ENCODE measurements at places on chromosomes 7 and 10. TPM values are rescaled to one million over a fixed set of nuclear protein-coding genes. Genes with fewer than 3 reads are reported as not detected.

Gene LRIT1
- total RNA-seq, result not detected

Gene TNKS2
- 41.4 TPM for total RNA-seq

Gene MMP21
- not detected for total RNA-seq

Gene PRKG1
- 18.3 TPM for total RNA-seq

Gene WEE2
- total RNA-seq, result not detected

Gene MARCHF5
- 20.8 TPM for total RNA-seq

Gene ARHGEF35
- total RNA-seq, result not detected

Gene IGFBP3
- total RNA-seq, result 272 TPM

Gene ARL5B
- total RNA-seq, result 12.0 TPM

Gene CCL24
- total RNA-seq, result not detected

Gene TRIM73
- 0.18 TPM for total RNA-seq

DNA sequence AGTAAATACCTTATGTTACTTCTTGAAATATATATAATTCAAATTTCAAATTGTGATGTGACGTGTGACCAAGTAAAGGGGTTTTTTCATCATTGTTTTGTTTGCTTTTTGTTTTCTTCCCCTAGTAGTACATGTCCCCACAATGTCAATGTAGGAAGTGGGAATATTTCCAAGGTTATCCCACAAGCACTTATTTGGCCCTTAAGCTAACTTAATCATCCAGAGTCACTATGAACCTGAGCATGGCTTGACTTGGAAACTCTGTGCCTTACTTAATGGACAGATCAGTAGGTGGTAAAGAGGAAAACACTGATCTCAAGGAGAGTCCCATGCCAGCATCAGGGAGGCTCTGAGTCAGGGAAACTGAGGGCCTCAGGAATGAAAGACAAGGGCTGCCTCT, 569.3 kb upstream of the IGFBP3 start:
- no peak overlapping the region for H3K4me3 ChIP-seq
- no peak overlapping the region for H3K27ac ChIP-seq
- no peaks in the 10 kb centered on the region for H3K36me3 ChIP-seq
- no peaks in the 10 kb centered on the region for H3K27me3 ChIP-seq
- H3K4me1 ChIP-seq, result peaks cover 9% of the 10 kb centered on the region

DNA sequence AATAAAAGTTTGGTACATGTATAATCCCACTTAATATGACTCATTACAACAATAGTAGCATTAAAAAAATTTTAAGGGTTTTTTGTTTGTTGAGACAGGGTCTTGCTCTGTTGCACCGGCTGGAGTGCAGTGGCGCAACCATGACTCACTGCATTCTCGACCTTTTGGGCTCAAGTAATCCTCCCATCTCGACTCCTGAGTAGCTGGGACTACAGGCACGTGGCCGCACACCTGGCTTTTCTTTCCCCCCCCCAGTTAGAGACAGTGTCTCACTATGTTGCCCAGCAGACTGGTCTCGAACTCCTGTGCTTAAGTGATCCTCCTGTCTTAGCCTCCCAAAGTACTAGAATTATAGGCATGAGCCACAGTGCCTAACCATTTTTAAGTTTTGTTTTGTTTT, 40.7 kb downstream of the KMT2C start:
- DNase-seq, result peak; percentile 82
- no peak overlapping the region for H3K27ac ChIP-seq
- no peak overlapping the region for H3K4me3 ChIP-seq
- H3K27me3 ChIP-seq, result no peaks in the 10 kb centered on the region

GRCh38 chr7:64686493-64687184, 20.7 kb downstream of the ZNF107 start:
- no peak overlapping the region for H3K4me3 ChIP-seq
- no peaks in the 10 kb centered on the region for H3K4me1 ChIP-seq
- H3K27ac ChIP-seq, result no peak overlapping the region

DNA sequence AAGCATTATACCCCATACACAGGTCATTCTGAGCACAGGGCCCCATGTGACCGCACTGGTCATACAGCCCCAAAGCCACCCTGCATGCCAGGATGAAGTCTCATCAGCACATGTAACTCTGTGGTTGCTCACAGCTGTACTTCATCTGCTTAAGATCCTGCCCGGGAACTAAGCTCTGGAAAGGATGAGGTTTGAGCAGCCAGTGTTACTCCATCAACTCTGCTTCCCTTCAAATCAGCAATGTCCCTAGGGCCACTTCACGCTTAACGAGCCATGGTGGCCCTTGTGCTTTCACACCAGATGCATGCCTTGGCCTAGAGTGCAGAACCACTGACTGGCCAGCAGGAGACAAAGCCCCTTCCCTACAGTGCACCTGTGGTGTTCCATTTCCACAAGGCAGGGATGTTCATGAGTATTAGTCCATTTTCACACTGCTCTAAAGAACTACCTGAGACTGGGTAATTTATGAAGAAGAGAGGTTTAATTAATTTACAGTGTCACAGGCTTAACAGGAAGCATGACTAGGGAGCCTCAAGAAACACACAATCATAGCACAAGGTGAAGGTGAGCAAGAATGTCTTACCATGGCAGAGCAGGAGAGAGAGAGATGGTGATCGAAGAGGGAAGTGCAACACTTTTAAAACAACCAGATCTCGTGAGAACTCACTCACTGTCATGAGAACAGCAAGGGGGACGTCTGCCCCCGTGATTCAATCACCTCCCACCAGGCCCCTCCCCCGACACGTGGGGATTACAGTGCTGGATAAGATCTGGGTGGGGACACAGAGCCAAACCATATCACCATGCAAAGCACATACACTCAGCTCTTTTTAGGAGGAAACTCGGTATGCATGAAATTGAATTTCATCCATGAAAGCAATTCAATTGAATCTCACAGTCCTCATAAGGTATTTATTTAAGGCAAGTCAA, 149.0 kb upstream of the CDCA7L start:
- no peak overlapping the region for H3K27ac ChIP-seq
- peaks cover 4% of the 10 kb centered on the region for H3K27me3 ChIP-seq
- H3K36me3 ChIP-seq, result no peaks in the 10 kb centered on the region
- DNase-seq, result peak; percentile 10
- no peaks in the 10 kb centered on the region for H3K4me1 ChIP-seq
- no peak overlapping the region for H3K4me3 ChIP-seq

DNA sequence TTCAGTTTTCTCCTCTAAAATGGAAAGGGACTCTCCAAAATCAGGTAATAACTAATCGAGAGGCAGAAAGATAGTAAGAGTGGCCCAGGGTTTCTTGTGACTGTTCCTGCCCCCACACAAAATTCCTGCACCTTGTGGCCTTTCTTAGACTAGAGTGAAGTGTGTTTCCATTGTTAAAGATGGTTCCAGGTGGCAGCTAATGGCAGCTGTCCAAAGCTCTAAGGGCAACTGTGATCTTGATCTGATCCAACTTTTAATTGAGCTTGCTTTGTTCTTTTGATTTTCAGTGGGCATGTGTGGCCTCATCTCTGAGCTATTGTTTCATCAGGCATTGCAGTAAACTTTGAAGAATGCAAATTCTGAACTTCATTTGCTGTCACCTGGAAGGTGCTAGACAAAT, 19.4 kb downstream of the ACSL5 start:
- H3K27me3 ChIP-seq, result peaks cover 5% of the 10 kb centered on the region
- DNase-seq, result no peak
- H3K36me3 ChIP-seq, result no peaks in the 10 kb centered on the region
- H3K27ac ChIP-seq, result no peak overlapping the region
- H3K4me1 ChIP-seq, result peaks cover 7% of the 10 kb centered on the region

DNA sequence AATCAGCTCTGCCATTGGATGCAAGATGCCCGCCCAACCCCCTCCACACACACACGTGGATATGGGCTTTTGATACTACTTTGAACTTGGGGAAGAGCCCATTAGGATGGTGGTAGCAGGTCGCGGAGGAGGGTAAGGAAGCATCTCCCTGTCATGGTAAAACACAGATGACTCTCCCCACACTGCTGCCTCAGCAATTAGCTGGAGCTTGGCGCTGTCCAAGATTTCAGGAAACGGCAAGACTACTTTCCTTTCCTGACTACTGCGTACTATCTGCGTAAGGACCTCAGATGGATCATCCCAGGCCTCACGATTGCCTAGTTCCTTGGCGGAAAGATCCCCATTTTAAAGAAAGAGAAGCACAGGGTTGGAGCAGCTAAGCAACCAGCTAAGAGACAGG, 134.3 kb downstream of the C10orf90 start:
- H3K4me1 ChIP-seq, result no peaks in the 10 kb centered on the region
- H3K27ac ChIP-seq, result no peak overlapping the region
- no peaks in the 10 kb centered on the region for H3K36me3 ChIP-seq
- DNase-seq, result peak; percentile 5
- H3K4me3 ChIP-seq, result no peak overlapping the region

DNA sequence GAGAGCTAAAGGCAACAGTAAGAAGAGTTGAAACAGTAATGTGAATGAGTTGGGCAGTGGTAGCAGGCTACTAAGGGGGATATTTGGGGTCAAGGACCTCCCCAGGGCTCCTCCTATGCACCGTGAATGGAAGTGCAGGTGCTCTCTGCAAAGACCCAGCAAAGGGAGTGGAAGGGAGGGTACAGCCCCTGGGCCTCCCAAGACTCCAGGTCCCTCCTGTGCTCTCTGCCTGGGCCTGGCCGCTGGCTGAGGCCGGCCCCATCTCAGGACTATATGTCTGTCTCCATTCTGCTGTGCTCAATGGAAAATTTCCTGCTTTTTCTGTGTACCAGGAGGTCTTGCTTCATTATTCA, 372.1 kb upstream of the MKI67 start:
- H3K27me3 ChIP-seq, result no peaks in the 10 kb centered on the region
- no peaks in the 10 kb centered on the region for H3K4me1 ChIP-seq
- no peak overlapping the region for H3K4me3 ChIP-seq

DNA sequence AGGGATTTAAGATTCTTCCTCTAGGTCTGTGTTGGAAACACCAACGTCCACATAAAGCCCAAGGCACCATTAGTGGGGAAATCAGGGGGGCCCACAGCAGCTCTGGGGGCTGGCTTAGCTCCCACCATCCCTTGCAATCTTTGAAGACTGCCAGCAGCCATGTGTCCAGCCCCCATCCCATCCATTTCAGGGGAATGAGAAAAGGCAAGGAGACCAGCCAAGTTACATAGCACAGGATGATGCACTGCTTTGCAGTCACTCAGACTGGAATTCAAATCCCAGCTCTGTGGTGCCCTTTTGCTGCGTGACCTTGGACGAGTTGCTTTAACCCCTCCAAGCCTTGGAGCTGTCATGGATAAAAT, 108.9 kb upstream of the ZMIZ1 start:
- no peaks in the 10 kb centered on the region for H3K36me3 ChIP-seq
- no peak overlapping the region for H3K4me3 ChIP-seq
- no peaks in the 10 kb centered on the region for H3K27me3 ChIP-seq
- no peak overlapping the region for H3K27ac ChIP-seq

DNA sequence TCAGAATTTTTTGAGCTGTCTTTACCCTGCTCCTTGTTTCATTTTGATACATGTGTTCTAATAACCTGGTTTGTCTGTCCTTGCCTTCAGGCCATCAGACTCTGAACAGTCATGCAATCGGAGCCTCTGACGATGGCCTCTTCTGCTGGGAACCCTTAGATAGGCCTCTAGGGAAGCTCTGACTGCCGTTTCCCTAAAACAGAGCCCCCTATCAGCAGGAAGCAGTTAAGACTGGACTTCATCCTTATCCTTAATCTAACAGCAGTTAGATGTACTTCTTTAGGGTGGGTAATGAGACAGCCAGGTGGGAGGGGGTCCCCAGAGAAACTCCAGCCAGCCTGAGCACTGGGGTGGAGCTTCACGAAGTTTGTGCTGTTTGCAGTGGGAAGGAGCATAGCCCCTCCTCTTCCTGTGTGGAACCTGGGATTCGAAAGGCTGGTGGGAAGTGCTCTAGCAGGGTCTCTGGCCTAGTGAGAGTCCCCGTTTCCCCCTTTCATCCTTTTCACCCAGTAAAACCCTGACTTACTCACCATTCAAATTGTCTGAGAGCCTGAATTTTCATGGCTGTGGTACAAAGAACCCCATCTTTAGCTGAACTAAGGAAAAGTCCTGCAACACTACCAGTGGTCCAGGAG, 28.4 kb upstream of the SORCS3 start:
- no peaks in the 10 kb centered on the region for H3K27me3 ChIP-seq
- no peaks in the 10 kb centered on the region for H3K36me3 ChIP-seq
- no peak overlapping the region for H3K4me3 ChIP-seq
- H3K27ac ChIP-seq, result no peak overlapping the region
- H3K4me1 ChIP-seq, result no peaks in the 10 kb centered on the region
- no peak for DNase-seq

GRCh38 chr7:26556061-26556881, 264.6 kb downstream of the SNX10 start:
- H3K36me3 ChIP-seq, result no peaks in the 10 kb centered on the region
- H3K27ac ChIP-seq, result no peak overlapping the region
- H3K4me3 ChIP-seq, result no peak overlapping the region
- H3K27me3 ChIP-seq, result peaks cover 2% of the 10 kb centered on the region
- H3K4me1 ChIP-seq, result no peaks in the 10 kb centered on the region
- DNase-seq, result no peak

DNA sequence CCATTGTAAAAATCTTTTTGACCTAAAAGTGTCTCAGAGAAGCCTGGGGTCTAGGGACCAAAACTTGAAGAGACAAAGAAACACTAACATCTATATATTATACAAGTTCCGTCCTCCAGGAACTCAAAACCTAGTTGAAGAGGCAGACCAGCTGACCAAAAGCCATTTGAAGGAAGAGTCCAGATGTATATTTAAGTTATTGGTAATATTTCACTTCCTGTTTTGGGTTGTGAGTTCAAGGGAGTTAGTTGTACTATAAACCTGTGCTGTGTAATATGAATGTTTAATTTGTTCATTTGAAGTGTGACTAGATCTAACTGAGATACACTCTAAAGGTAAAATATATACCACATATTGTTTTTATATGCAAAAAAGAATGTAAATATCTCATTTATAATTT, 45.0 kb downstream of the CDK1 start:
- H3K27ac ChIP-seq, result no peak overlapping the region
- peaks cover 15% of the 10 kb centered on the region for H3K4me1 ChIP-seq
- H3K36me3 ChIP-seq, result no peaks in the 10 kb centered on the region
- H3K4me3 ChIP-seq, result no peak overlapping the region
- no peak for DNase-seq

DNA sequence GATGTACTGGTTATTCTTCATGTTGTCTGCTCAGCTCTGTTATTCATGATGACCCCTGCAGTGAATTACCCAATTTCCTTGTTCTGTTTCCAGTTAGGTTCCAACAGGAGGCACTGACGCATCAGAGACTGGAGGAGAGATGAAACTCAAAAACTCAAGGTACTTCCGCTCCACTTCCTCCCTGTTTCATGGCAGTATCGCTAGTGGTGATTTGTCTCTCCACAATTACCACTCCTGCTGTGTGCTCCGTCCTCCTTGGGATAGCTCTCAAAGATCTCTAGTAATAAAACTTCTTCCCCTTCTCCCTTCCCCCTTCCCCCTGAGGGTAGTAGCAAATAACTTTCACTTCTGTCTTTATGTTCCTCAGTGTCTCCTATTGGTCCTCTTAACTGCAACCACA, 107.4 kb upstream of the ABCB5 start:
- DNase-seq, result no peak
- H3K36me3 ChIP-seq, result no peaks in the 10 kb centered on the region
- no peak overlapping the region for H3K4me3 ChIP-seq
- no peak overlapping the region for H3K27ac ChIP-seq
- H3K27me3 ChIP-seq, result no peaks in the 10 kb centered on the region

- H3K4me1 ChIP-seq, result no peaks in the 10 kb centered on the region
- H3K36me3 ChIP-seq, result no peaks in the 10 kb centered on the region
- no peak overlapping the region for H3K4me3 ChIP-seq
- no peak overlapping the region for H3K27ac ChIP-seq
- no peak for DNase-seq
- no peaks in the 10 kb centered on the region for H3K27me3 ChIP-seq
Observed at GRCh38 chr7:88452646-88453045, 146.0 kb upstream of the STEAP4 start.

Data from IMR-90 (cell line).